Cortex of kidney (tissue), 1 donor: ENCODE measurements at places on chromosomes 2 and 18.

GRCh38 chr2:238021327-238021726, 39.5 kb upstream of the SCLY start:
- DNase-seq, result no peak

GRCh38 chr2:67346718-67347407, 50.3 kb upstream of the ETAA1 start:
- no peak for DNase-seq

GRCh38 chr2:136134126-136134525, 16.2 kb upstream of the CXCR4 start:
- DNase-seq, result no peak

DNA sequence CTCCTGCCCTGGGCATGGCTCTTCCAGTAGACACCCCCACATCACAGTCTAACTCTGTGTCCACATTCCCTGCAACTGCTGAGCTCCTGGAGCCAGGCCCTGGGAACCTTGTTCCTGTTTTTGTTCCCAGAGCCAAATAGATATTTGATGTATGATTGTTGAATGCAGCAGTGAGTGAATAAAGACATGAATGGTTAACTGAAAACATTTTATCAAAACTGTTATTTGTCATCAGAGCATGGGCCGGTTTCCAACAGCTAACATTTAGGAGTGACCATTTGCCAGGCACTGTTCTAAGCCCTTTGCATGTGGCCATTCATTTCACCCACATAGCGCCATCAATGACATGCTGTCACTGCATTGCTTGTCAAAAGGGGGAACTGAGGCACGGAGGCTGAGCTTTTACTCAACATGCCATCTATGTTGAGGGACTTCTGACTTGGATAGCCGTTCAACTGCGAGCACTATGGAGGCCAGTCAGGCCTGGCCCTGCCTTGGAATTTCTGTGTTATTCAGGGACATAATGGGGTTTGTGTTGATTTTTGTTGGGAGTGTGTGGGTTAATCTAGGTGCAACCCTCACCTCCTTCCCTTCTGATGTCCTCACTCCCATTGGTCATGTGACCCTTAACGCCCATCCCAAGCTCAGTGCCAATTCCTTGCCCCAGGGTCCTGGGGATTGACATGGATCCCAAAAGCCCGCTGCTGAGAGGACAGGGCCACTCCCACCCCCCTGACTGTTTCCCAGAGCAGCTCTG, 12.6 kb downstream of the IL1R1 start:
- DNase-seq, result no peak

GRCh38 chr2:237626813-237627440, 460 bp upstream of the LRRFIP1 start:
- no peak for DNase-seq

GRCh38 chr2:173077506-173078177, 2.0 kb downstream of the MAP3K20 start:
- no peak for DNase-seq

DNA sequence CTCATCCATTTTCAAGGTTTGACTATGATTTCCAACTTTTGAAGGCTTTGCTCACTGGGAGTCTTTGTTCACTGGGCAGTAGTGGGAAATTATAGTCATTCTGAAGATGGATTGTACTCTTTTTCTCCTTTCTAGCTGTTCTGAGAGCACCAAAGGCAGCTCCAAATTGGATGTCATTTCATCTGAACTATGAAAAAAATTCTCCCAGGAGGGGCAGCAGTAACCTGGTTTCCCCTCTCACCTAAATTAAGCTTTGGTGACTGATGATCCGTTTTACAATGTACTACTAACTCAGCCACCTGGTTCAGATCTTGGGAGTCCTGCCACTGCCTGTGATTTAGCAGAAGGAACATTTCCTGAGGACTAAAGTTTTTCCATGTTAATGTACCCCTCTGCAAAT, 17.6 kb downstream of the ARHGEF33 start:
- no peak for DNase-seq

DNA sequence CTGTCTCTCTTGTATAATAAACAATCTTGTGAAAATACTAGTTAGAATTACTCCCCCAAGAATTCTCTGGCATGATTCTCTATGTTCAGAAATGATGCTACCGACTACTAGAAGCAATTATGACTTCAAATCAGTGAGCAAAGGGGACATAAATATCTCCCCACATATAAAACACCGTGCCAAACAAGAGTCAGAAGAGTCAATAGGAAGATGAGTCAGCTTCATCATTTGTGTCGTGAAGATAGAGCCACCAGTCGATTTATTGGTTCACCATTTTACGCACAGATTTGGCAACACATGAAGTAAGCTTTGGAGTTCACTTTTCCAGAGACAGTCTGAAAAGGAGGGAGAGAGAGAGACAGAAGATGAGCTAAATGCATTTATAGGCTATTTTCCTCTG, 650.9 kb downstream of the CCDC85A start:
- no peak for DNase-seq

DNA sequence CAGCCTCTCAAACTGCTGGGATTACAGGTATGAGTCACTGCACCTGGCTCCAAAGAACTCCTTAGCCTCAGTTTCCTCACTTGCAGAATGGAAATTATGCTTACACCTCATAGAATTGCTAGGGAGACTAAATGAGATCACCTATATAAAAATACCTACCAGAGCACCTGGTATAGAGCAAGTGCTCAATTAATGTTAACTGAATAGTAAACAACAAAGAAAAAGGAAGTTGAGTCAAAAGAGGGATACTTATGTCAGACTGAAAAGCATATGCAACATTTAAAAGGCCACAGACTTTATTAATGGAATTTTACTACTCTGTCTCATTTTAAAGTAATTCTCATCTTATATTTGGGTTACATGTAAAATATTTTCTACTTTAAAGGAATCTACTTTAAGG, 138.3 kb upstream of the SMAD7 start:
- no peak for DNase-seq

- no peak for DNase-seq
Measured at GRCh38 chr18:21857871-21858270, 117.3 kb downstream of the MIB1 start.

- DNase-seq, result no peak
Measured at GRCh38 chr2:175019566-175020327, 14.6 kb upstream of the CHN1 start.

DNA sequence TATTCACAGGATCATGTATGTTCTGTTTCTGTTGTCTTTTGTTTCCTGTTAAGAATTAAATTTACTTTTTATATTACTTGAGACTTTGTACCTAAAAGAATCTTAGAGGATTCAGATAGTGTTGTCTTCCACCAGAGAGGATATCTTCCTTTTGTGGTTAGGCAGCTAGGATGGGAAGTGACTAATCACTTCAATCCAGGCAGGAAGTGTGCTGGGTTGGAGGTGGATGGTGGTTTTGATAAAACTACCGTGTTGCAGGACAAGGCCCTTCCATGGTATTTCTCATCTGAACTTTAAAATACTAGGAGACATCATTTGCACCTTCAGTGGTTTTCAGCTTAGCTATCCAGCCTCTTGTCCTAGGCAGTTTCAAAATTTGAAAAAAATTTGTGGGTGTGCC, 728.6 kb upstream of the CDH2 start:
- DNase-seq, result no peak

DNA sequence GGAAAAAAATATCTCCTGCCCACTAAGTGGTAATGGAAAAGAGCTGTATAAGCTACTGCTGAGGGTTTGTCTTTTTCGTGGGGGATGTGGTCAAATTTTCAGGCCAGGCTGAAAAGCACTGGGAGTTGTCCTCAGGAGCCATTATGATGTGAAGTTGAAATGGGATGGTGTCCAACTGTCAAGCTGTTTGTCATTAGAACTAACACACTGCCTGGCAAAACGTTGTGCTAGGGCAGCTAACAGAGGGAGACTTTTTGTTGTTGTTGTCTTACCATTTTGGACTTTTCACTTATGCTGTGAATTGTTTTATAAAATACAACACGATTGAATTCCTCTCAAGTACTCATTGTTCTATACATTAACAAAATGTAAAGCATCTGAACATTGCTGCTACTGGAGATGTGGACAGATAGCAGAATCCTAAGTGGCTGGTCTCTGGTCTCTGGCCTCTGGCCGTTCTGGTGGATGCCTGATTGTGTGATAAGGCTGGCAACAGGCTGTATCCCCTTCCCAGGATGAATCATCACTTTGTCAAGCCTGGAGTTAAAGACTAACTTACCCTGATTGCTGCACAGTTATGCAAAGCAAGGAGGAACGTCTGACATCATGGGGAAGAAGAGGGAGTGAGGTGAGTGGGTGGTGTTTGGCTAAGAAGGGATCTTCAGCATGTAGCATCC, 2.3 kb downstream of the MYO1B start:
- DNase-seq, result no peak

DNA sequence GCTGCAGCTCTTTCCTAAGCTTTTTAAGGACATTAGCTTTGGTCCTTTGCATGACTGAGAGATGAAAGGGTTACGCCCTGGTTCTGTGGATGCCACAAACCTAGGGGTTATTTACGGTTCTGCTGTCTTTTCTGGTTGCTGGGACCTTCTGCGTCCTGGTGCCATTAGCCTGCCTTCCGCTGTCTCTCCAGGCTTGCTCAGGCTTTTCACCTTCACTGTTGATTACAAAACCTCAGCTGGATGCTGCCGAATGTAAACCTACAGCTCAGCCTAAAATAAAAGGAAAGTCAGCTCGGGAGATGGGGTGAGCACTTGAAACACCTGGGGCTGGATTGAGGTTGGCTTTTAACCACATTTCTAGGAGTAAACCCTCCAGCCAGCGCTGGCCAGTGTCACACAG, 130.9 kb upstream of the ARHGAP28 start:
- no peak for DNase-seq

GRCh38 chr2:191217580-191217979, 27.6 kb upstream of the MYO1B start:
- no peak for DNase-seq

DNA sequence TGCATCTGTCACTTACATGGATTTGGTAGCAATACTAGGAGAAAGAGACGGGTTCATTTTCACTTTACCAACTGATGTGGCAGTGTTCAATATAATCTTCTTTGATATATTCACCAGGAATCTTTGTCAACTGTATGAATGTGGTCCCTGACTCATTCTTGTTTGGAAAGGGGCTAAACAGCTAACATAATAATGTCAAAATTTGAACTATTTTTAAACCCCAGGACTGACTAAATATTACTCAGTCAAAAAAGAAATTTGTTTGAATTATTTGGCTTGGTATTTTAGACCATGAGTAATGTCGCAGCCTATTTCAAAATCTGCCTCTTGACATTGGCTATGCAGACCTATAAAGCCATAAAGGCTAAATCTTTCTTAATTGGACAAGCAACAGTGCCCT, 413.7 kb upstream of the RGPD4 start:
- DNase-seq, result no peak

DNA sequence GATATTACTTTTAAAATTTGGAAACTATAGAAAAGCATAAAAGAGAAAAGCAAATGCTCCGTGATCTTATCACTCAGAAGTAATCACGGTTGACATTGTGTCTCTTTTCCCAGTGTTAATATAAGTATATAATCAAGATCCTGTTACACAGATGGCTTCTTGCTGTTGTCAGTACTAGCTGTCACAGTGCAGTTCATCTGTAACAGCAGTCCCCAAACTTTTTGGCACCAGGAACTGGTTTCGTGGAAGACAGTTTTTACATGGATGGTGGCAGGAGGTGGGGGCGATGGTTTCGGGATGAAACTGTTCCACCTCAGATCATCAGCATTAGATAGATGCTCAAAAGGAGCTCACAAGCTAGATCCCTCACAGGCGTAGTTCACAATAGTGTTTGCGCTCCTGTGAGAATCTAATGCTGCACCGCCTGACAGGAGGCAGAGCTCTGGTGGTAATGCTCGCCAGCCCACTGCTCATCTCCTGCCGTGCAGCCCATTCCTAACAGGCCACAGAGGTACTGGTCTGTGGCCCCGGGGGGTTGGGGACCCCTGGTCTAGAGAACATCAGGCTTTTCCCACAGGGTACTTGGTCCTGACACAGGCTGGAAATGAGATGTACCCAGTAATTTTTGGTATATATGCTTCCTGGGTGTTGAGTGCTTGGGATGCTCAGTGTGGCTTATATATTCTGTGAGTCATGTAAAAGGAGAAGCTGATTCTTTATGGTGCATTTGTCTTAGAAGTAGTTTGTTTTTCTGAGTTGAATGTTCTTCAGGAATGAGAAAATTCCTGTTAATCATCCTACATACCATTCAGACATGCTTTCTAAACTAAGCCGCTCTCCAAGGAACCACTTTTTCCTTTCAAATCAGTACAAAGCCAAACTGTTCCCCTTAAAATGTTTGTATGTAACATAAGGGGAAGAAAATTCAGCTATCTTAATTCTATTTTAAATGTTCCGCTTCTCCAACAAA, 121.8 kb downstream of the NCK2 start:
- no peak for DNase-seq

DNA sequence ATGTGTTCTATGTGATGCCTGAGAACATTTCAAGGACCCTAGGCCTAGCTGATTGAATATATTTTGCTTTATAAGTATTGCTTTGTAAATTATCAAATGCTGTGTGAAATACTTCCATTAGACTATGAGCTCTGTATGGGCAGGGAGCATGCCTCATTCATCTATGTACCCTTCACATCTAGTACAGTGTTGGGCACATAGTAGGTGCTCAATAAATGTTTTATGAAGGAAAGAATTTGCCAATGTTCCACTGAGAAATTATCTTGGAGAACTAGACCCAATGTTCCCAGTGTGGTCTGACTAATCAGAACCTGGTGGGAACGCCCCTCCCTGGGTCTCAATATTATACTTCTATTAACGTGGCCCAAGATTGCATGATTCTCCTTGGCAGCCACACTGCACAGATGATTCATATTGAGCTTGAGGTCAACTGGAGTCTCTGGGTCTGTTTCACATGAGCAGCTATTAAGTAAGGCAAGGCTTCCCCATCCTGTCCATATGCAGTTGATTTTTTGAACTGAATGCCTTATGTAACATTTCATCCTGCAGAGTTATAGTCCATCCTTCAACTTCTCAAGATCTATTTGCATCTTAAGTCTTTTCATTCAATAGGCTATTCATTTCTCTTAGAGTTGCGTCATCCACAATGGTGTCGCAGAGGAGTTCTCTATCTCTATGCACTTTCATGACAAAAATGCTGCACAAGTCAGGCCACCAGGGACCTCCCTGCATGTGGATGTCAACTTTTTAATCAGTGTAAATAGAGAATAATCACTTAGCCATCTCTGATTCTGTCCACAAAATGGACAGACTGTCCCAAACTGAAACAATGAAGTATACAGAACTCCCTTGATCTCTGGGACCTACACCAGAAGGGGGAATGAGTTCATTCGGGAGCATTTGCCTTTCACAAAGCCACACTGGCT, 257.6 kb downstream of the CYP26B1 start:
- DNase-seq, result no peak
